Stimulated activated CD4-positive, alpha-beta T cell treated with anti-CD3 and anti-CD28 coated beads, TNF-alpha, amount 100 ng/mL, for 24 hours (primary cell): ENCODE measurements at places on chromosomes 4 and X.

- no peak for DNase-seq
Measured at GRCh38 chr4:56245547-56246232, 141.6 kb downstream of the AASDH start.

DNA sequence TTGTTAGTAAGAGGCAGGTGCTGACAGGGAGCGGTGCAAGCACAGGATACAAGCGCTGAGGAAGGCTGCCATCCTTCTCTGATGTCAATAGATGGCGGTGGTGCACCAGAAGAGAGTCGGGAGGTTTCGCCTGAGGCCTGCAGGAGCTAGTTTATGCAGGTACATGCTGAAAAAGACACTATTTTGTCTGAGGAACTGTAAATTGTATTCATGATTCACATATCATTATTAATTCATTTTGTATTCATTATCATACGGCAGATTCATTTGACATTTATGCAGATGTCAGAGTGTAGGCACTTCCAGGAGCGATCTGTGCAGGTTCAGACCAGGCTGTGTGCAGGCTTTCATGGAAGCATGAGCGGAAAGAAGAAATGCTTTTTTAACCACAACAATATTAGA lies 824.0 kb downstream of the STIM2 start:
- no peak for DNase-seq

GRCh38 chrX:150731795-150732194 lies 38.6 kb downstream of the MTMR1 start:
- peak; percentile 45 for DNase-seq

DNA sequence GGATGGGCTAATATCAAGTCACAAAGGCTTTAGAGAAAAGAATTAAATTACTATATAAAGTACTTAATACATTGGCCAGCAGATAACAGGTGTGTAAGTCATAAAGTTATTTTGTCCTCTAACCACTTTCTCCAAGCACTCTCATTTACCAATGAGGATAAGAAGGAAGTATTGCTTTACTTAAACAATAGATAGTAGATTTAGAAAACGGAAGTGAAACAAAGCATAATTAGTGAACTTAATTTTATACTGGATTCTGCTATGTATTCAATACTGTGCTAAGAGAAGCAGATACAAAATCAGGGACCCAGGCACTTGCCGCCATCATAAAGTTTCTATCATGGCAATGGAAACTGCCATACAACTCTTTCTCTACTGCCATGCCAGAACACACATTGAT lies 24.0 kb downstream of the AFM start:
- DNase-seq, result no peak

DNA sequence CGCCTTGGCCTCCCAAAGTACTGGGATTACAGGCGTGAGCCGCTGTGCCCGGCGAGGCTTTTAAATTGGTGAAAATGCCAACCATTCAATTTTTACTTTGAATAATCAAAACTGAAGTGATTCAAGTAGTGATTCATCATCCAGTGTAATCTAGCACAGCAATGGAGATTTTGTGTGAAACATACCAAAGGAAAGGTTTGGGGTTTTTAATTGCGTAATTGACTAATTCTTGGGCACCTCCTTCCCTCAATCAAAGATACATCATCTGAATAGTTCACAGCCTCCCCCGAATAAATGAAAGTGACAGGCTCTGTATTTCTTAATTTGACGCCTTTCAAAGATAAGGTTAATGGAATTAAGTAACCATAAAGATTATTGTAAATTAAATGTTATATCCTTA lies 69.0 kb downstream of the DMD start:
- DNase-seq, result no peak

- no peak for DNase-seq
Measured at GRCh38 chr4:150647008-150647407, 65.1 kb downstream of the MAB21L2 start.

GRCh38 chr4:110550260-110550659 lies 72.6 kb downstream of the PITX2 start:
- no peak for DNase-seq

DNA sequence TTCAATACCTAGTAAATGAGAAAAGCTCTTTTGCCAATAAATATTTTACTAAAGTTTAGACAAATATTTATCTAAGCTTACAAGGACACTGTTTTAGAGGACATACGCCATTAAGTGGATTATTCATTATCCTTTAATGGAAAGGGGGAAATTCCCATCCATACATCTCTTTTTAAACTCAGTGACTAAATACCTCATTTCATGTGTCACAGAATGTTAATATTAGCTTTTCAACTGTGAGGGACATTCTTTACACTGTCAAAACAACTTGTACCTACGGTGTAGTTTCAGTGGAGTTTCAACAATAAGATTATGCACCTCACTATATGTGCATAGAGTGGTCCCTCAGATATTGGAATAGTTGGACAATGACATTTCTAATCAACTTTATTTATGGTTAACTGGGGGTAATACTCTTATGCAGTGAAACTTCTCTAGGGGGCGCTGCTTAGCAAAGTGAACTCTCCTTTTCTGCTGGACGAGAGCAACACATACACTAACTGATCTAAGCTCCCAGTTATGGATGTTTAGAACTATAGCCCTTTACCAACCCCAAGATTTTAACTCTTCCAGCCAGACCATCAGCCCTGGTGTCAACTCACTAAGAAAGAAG lies 9.7 kb downstream of the HS6ST2 start:
- DNase-seq, result no peak

DNA sequence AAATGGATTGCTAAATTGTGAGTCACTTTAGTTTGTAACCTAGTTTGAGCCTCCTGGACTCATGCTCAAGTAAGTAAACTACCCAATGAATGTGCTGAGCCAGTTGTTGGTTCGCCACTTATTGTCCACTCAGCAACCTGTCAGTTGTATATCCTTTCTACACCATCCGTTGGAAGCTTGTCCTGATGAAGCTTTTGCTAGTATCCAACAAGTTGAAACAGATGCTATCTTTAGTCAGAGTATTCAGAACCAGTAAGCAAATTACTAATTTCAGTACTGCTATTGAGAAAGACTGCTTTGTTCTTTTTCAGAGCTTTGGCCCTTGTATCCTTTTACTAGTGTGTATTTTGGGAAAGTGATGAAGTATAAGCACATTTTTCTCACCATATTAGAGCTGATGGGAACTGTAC lies 4.3 kb upstream of the NAA15 start:
- no peak for DNase-seq

DNA sequence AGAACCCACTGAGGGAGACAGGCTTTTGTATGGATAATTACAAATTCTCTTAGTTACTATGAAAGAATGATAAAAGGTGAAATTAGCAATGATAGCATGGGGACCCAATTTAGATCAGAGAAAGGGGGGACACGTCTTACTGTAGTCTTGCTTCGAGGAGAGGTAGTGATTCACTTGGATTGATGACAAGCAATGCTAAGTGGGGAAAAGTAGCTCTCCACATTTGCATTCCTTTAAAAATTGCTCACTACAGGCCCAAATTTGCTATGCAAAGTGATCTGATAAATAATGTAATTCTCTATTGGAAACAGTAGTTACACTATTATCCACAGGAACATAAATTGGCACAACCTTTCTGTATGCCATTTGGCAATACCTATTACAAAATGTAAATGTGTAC lies 42.5 kb upstream of the MAP3K15 start:
- DNase-seq, result no peak

DNA sequence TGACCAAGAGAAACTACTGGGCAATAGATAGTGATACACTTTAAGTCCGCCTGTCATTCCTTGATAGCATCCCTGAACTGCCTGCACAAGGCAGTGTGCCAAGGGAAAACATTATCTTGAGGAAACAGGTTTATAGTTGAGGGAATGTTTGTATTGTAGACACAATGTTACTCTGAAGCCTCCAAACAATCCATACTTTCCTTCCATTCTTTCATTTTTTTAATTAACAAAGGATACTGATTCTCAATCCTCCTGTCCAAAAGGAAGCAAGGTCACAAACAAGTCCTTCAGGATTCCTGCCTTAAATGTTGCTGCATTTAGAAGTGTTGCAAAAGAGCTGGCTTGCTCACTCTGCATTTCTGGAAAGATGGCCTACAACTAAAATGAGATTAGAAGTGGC lies 61.7 kb upstream of the PRSS48 start:
- DNase-seq, result no peak

GRCh38 chr4:28600958-28601357 lies 1740.3 kb downstream of the STIM2 start:
- no peak for DNase-seq

GRCh38 chr4:158796370-158797140 lies 27.7 kb downstream of the FNIP2 start:
- no peak for DNase-seq

GRCh38 chr4:158042591-158043030 lies 130.2 kb downstream of the GASK1B start:
- DNase-seq, result no peak

GRCh38 chr4:26192899-26193869 lies 127.6 kb upstream of the RBPJ start:
- DNase-seq, result no peak

DNA sequence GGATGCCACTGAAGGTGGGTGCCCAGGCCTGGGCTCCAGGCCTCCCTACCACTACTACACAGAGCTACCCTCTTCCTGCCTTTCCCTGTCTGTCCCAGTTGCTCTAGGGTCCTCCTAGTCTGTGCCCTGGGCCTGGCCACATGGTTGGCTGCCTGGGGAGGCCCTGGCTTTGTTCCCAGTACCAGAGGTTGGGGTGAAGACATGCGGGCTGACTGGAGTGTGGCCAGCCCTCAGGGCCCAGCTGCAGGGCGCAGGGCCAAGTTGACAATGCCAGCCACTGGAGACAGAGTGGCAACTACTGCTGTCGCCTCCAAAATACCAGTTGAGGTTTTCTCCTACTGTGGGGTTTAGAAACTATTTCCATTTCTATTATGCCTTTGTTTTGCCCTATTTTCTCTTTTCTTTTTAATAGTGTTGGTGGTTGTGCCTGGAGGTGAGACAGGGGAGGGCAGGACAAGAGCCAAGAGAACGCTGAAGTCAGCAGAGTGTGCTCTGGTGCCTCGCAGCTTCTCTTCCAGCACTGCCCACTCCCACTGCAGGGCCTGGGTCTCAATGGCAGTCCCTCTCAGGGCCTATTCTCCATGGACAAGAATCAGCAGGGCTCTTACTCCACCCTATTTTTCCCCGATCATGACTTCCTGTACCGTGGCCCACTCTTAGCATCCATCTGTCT lies 32.2 kb upstream of the XPNPEP2 start:
- no peak for DNase-seq

DNA sequence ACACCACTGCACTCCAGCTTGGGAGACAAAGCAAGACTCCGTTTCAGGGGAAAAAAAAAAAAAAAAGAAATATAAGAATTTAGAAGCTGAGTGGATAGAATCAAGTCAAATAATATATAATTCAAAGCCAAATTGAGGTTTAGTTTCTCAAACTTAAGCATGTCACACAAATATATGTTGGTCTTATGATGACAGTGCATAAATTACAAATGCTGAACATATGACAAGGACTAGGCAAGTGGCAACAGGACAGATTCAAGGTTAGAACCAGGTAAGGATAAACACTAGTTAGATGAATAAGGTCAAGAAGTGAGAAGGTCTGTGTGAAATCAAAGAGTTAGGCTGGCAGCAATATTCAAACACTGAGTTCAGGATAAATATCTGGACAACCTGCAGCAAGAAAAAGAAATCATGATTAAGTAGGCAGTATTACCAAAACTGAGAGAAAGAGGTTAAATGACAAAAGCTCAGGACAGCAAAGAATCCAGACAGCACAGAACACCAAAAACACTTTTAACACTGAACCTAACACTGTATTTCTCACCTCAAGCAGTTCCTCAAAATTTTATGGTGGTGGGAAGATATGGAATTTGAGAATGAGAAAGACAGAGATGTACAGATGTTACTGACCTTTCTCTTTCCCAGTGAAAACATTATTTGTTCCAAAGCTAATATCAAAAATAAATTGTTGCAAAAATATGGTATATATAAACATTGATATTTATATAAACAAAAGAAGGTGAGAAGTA lies 45.4 kb downstream of the ANKRD17 start:
- DNase-seq, result no peak

DNA sequence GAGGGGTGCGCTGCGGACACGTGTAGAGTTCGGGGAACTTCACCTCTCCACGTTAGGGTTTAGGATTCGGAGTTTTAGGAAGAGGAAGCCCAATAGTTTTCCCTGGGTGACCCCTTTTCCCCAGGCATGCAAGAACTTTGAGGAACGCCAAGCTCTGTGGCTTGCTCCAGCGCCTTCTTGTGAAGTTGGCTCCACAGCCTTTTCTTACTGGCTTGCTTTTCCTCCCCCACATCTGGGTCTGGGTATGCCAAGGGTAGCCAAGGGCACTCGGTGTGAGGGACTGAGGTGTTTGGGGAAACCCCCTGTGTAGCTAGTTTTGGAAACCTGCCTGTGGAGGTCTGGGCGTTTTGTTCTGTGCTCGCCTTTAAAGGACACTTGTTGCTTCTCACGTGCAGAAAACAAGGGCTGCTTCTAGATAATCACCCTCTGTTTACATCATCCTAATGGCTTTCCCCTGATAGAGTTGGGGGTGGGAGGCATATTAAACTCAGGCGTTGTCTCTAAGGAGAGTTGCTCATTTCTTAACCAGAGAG lies 746 bp downstream of the EDNRA start:
- no peak for DNase-seq

DNA sequence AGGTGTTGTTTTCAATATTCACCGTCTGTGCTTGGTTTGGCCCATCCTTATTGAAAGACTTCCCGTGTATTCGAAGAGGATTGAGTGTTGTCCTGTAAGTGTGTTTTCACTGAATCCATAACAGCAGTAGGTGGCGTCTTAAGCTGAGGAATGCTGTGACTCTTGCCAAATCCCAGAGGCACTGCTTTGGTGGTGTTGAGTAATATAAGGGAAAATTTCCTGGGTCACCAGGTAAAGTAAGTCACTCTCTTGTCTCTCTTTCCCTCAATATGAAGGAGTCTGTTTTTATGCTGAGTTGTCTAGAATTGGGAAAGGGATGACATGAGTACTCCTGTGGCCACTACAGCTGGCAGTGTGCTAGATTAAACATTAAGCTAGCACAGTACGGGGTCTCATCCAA lies 146.7 kb upstream of the ZXDB start:
- DNase-seq, result no peak

GRCh38 chr4:173538148-173538908 lies 8.3 kb upstream of the HAND2 start:
- no peak for DNase-seq

DNA sequence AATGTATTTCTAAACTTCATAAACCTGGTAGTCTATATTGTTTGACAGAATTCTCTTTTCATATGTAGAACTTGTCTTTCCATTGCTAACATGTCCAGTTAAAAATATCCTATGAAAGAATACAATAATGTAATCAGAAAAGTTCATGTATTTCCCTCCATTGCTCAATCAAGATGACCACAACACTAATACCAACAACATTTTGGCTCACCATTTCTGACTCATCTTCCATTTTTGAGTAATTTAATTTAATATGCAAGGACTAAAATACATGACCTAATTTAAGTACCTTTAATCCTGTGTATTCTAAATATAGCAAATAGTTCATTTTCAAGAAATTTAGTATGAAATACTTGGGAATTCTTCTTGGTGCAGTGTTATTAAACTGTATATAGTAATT lies 239.5 kb upstream of the GPC4 start:
- no peak for DNase-seq

GRCh38 chr4:102472441-102473013 lies 28.6 kb upstream of the NFKB1 start:
- no peak for DNase-seq
